Left forelimb (tissue), 1 donor: ENCODE measurements at places on chromosomes 1 and 21.

DNA sequence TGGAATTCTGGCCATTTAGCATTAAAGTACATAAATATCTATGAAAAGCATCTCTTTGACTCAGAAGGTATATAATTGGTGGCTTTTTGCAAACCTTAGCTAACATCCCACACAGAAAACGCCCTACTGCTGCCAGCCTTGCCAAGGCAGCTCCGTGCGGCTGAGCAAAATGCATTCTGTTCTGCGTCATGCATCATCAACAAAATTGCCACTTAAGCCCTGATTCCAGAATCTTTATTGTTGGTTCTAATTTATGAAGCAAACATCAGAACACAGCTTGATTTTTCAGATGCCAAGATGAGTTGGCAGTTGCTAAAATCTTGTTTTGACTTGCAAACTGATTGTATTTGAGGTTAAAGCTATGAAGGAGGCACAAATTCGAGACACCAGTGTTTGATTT lies 314.9 kb upstream of the DEPDC1 start:
- DNase-seq = no peak

- no peak for DNase-seq
Measured at GRCh38 chr1:32372149-32372756, 9.9 kb downstream of the TSSK3 start.

GRCh38 chr1:160221089-160221488 lies 15.9 kb downstream of the PEA15 start:
- DNase-seq = no peak

DNA sequence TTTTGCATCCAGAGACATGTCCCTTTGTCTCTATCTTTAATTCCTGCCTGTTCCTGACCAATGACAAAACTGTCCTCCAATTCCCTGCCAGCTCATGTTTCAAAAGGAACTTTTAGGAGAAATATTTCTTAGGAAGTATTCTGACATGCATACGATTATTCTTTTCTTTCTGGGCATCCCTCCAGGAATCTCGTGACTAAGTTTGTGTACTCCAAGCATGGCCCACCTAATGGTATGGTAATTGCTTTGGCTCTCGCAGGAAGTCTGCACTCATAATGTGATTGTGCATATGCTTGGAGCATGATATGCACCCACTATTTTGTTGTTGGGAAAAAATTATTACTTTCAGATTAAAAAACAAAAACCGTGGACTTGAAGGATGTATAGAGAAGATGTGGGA lies 256.4 kb downstream of the PRDM2 start:
- no peak for DNase-seq

- DNase-seq = no peak
Measured at GRCh38 chr1:167864392-167865032, 49.4 kb downstream of the ADCY10 start.

- DNase-seq = no peak
Measured at GRCh38 chr1:78437396-78437795, 53.4 kb upstream of the PTGFR start.

- DNase-seq = no peak
Measured at GRCh38 chr1:71817028-71817427, 465.3 kb downstream of the NEGR1 start.

GRCh38 chr1:71592646-71593274 lies 511.9 kb upstream of the ZRANB2 start:
- no peak for DNase-seq

- DNase-seq = no peak
Measured at GRCh38 chr1:49293016-49293415, 516.3 kb upstream of the BEND5 start.

GRCh38 chr1:84771895-84772294 lies 81.6 kb upstream of the SSX2IP start:
- DNase-seq = no peak

DNA sequence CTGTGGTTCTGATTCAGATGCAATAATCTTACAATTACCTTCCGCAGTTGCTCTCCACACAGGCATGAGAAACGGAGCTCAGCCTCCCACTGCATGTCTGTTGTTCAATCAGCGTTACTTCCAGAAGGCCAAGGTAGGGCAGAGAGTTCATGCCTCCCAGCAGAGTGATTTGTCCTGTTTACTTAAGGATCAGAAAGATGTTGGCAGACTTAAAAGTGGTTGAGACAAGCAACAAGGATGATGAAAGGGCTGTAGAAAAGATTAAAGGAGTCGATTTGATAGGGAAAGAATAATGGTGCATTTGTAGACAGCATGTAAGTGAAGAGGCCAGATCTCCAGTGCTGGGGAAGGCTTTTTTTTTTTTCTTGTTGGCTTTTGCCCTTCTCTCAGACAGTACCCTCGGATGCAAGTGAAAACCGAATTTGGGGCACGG lies 26.6 kb downstream of the ARMH1 start:
- DNase-seq = no peak

DNA sequence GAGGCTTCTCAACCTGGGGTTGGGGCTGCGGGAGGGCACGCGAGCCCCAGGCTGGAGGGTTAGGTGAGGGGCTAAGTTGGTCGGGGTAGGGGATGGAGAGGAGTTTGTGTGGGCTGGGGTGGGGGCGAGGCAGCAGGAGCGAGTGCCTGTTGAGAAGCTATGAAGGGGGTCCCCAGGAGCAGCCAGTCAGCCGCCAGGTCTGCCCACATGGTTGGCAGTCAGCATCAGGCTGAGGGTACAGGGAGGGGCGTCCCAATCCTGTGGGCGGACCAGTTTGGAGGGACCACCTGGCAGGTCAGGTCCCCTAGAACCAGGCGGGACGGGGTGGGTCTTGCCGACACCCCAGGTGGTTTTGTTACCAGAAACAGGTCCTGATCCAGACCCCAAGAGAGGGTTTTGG lies 400 bp upstream of the TRIM17 start:
- no peak for DNase-seq

GRCh38 chr1:55155522-55155921 lies 59.6 kb downstream of the USP24 start:
- no peak for DNase-seq

DNA sequence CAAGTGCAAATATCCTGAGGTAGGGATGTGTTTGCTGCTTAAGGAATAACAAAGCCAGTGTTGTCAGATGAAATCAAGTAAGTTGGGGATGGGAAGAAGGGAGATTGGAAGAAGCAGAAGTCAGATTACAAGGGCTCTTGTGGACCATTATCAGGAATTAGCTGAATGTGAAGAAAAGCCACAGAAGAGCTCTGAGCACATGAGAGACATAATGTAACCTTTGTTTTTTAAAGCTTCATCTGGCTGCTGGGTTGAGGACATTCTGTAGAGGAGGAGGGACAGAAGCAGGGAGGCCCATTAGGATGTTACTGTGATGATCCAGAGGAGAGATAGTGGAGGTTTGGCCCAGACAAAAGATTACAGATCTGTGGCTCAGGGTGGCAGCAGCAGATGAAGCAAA lies 111.7 kb downstream of the DUSP10 start:
- no peak for DNase-seq

DNA sequence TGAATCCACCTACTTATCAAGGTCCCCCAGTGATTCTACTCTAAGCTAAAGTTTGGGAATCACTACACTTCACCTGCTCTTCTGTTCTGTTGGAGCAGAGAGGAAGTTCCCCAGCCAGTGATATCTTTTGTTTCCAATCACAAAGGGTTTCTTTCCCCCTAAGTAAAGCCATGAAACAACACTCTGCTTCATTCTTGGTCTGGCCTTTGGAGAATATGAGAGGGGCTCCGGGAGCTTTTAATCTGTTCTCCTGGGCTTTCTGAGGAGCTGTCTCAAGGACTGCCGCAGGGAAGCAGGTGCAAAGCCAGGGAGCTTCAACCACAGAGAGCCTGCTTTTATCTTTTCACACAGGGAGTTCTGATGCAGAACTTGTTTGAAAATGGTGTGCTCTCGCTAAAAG lies 10.1 kb upstream of the SLAMF9 start:
- no peak for DNase-seq

- no peak for DNase-seq
Measured at GRCh38 chr1:36223381-36223995, 755 bp upstream of the THRAP3 start.

GRCh38 chr1:201206176-201206575 lies 15.6 kb downstream of the IGFN1 start:
- DNase-seq = no peak

GRCh38 chr1:230345139-230345885 lies 80.8 kb downstream of the PGBD5 start:
- no peak for DNase-seq

- DNase-seq = no peak
Measured at GRCh38 chr1:178704833-178705232, 20.2 kb upstream of the RALGPS2 start.

GRCh38 chr1:56025942-56026341 lies 553.4 kb downstream of the PLPP3 start:
- DNase-seq = no peak

- DNase-seq = no peak
Measured at GRCh38 chr21:32819694-32820093, 48.1 kb upstream of the PAXBP1 start.

DNA sequence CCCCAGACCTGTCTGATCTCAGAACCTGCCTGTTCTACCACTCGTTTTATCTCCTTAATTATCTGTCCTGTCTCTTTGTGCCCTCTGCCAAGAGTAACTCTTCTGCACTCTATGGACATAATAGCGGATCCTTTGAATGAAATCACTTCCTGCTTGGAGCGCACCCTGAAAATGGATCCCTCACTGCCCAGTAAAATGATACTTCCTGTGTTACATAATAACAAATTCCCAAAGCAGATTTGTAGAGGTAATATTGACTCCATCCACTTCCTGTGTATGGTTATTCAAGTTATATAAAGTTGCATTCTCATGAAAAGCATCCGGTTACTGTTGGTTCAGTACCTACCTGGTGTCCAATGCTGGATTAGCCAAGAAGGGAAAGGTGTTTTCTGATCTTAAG lies 246.0 kb downstream of the TRABD2B start:
- no peak for DNase-seq

GRCh38 chr1:76035053-76035452 lies 39.5 kb upstream of the ST6GALNAC3 start:
- no peak for DNase-seq

DNA sequence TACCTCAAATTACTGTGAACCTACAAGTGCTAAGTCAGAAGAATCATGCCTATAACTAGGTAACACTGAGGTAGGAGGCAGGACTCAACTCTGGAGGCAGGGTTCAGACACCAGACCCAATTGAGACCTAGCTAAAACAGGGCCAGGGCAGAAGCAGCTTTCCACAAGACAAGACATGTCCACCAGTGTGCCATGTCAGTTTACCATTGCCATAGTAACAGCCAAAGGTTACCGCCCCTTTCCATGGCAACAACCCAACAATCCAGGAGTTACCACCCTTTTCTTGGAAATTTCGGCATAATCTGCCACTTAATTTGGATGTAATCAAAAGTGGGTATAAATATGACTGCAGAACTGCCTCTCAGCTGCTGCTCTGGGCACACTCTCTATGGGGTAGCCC lies 432.3 kb downstream of the DPYD start:
- DNase-seq = no peak

DNA sequence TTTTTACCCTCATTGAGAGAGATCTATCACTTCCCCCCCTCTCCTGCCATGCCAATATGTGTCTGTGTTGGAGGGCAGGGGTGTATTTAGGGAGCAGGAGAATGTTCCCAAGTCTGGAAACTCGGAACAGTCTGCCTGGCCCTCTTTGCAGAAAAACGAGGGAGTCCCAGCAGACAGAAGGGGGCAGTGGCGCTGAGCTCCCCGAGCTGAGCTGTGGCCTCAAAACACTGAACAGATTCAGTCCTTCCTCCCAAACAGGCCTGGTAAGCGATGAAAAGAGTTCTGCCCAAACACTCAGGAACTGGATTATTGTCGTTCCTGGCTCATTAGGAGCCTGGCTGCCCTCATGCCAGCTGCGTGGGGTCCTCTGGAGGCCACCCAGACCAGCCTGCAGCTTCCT lies 981 bp downstream of the CLDN14 start:
- no peak for DNase-seq

DNA sequence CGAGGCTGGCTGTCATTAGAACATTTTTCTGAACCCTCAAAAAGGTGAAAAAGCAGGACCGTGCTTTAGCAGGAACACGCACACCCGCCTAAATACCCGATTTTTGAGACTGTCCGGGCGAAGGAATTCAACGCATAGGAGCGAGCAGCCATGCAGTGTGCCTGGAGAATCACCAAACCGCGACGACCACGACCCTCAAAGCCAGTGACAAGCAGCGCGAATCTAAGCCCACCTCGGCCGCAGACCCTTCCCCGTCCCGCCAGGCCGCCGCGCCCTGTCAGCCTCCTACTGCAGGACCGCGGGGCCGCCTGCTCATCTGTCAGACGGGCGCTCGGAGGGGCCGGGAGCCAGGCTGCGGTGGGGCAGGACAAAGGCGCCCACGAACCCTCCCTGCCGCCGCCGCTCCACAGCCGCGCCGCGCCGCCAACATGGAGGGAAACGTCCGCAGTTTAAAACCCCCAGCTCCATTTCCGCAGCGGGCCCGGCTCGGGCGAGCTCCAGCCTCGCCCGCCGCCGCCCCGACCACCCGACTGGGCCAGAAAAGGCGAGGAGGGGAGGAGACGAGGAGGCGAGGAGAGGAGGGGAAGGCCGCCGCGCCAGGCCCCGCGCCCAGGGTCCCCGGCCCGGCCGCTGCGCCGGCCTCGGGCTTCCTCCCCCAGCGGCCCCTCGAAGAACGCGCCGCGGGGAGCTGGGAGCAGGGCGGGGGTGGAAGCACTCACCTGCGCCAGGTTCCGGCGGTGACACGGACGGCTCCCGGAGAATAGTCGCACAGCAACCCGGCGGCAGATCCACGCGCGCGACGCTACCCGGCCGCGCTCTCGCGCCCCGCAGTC lies at the start of gene LBR:
TSS of gene LBR (minus strand) at position 804 of the 833 bp plus-strand sequence. CDS start 3,963 bp downstream, outside the sequence.
- peak; percentile 81 for DNase-seq

- no peak for DNase-seq
Measured at GRCh38 chr1:56448529-56449300, 130.6 kb downstream of the PLPP3 start.

DNA sequence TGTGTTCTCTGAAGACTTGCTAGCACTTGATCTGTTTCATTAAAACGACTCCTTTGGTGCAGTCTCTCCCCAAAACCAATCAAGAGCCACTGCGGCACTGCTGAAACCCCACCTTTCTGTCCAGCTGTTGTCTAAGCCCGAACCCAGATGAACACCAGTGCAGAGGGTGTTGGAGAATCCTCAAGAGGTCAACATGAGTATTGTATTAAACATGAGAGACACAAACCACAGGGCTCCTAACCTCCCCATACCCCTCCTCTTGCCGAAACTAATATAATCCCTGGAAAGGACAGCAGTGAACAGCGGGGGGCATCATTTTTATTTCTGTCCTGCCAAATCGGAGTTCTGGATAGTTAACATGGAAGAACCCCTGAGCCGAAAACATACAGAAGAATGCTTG lies 333.9 kb downstream of the CAMTA1 start:
- DNase-seq = no peak

GRCh38 chr1:237032029-237032428 lies 10.0 kb upstream of the RYR2 start:
- DNase-seq = no peak

- no peak for DNase-seq
Measured at GRCh38 chr1:19872190-19872589, 10.0 kb upstream of the OTUD3 start.
